ENCODE measurements at places on chromosomes 2 and 18.

DNA sequence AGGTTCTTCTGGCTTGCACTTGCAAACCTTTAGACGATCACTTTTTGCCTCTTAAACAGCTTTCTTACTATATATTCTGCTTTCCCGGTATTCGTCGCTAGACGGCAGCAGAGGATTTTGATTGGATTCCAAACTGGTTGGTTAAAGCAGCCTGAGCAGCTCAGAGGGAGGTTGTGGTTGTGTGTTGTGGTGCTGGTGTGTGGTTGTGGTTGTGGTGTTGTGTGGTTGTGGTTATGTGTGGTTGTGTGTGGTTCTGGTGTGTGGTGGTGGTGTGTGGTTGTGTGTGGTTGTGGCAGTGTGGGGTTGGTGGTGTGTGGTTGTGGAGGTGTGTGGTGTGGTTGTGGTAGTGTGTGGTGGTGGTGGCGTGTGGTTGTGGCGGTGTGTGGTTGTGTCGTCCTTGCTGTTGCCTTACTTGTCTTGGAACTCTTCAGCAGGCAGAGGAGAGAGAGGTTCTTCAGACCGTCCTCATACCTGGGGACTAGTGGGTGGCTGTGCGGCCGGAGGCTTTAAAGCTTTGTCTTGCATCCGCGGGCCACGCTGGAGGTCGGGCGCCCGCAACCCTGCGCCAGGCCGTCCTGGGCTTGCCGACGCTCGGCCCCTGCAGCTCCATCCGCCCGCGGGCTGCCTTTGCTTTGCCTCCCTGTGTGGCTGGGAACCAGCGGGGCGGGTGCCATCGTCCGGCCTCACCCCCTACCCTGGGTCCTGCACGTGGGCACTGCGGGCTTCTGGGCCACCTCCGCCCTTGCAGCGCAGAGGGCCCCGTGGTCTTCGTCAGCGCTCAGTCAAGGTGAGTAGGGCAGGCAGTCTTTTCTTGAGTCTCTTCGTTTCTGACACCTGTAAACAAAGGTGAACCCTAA, 190.8 kb downstream of the ARHGAP28 start:
- peak; percentile 51 for DNase-seq

GRCh38 chr18:53142005-53142404, 802.0 kb downstream of the DCC start:
- no peak for DNase-seq

DNA sequence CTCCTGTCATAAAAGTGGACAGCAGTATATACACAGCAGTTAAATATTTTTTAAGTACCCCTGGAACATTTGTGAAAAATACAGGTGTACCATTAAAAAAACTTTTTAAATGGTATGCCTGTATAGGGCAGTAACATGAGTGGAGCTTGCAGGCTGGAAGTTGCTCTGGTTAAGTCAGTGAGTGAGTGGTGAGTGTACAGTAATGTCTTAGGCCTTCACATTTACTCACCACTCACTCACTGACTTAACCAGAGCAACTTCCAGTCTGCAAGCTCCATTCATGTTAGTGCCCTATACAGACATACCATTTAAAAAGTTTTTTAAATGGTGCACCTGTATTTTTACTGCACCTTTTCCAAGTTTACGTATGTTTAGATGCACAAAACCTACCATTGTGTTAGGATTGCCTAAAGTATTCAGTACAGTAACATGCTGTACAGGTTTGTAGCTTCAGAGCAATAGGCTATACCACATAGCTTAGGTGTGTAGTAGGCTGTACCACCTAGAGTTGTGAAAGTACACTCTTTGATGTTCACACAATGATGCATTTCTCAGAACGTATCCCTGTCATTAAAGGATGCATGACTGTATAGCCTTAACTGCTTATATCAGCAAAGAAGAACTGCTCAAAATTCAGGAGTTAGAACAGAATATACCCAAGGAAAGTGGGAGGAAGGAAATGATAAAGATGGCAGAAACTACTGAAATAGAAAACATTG, 112.6 kb downstream of the EHBP1 start:
- DNase-seq = peak; percentile 71

GRCh38 chr2:170264865-170265264, 86.9 kb downstream of the MYO3B start:
- DNase-seq = no peak

GRCh38 chr2:24943427-24944053, 23.5 kb upstream of the ADCY3 start:
- DNase-seq = no peak
